Fibroblast of lung (primary cell): ENCODE measurements at places on chromosomes 5 and 9. TPM values are rescaled to one million over a fixed set of nuclear protein-coding genes. Genes with fewer than 3 reads are reported as not detected.

DNA sequence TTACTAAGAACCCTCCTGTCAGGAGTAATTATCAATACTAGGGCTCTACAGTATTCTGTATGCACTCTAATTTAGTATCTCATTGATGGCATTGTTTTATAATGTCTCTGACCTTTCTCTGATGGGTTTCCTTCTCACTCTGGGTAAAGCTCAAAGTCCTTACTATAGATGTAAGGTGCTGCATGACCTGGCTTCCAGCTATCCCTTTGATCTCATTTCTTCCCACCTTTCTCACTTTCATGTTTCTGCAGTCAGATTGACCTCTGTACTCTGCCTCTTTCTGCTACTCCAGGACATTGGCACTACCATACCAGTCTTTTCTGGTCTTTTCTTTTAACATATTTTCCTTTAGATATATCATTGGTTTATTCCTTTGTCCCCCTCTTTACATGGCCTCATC, 2332.8 kb upstream of the C9orf72 start:
- H3K4me3 ChIP-seq, result no peak overlapping the region
- H3K27me3 ChIP-seq, result no peaks in the 10 kb centered on the region
- no peaks in the 10 kb centered on the region for H3K4me1 ChIP-seq
- no peak for DNase-seq

DNA sequence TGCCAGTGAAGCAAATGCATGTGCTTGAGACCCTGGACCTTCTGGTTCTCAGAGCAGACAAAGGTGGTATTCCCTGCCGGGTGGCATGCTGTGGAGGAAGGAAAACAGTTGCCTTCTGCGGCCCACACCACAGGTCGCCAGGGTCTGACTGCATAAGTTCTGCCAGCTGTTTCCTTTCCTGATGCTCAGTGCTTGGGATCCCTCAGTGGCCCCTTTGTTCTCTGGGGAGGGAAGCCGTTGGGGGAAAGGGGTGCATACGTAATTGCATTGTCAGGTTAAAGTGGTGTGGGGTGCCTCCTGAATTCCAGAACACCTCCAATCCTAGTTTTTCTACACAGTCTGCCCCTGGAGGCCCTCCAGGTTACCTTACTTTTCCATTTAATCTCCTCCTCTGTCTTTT, 43.1 kb upstream of the SLC2A8 start:
- H3K27me3 ChIP-seq, result no peaks in the 10 kb centered on the region
- H3K27ac ChIP-seq, result no peak overlapping the region
- no peak for DNase-seq
- H3K4me3 ChIP-seq, result no peak overlapping the region

- DNase-seq, result peak; percentile 82
- peaks cover 16% of the 10 kb centered on the region for H3K4me1 ChIP-seq
- H3K27ac ChIP-seq, result peak overlapping the region; percentile 92
- no peaks in the 10 kb centered on the region for H3K27me3 ChIP-seq
- no peak overlapping the region for H3K4me3 ChIP-seq
- no peaks in the 10 kb centered on the region for H3K36me3 ChIP-seq
Measured at GRCh38 chr5:76789991-76790581, 28.7 kb upstream of the F2RL1 start.

GRCh38 chr5:178772351-178772750, 41.9 kb upstream of the ZNF354A start:
- no peaks in the 10 kb centered on the region for H3K27me3 ChIP-seq
- no peak overlapping the region for H3K4me3 ChIP-seq
- no peak for DNase-seq
- H3K36me3 ChIP-seq, result no peaks in the 10 kb centered on the region
- H3K27ac ChIP-seq, result no peak overlapping the region

DNA sequence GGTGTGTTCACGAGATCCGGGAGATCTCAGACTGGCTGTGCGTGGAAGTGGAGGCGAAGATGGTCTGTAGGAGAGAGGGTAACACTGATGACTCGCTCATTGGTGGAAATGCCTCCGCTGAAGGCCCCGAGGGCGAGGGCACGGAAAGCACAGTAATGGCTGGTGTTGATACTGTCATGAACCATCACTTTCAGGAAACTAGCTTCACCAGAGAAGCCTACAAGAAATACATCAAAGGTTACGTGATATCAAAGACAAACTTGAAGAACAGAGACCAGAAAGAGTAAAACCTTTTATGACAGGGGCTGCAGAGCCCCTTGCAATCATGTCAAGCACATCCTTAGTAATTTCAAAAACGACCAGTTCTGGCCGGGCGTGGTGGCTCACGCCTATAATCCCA, 265.7 kb downstream of the GOLPH3 start:
- H3K4me1 ChIP-seq, result no peaks in the 10 kb centered on the region
- H3K27me3 ChIP-seq, result no peaks in the 10 kb centered on the region
- H3K36me3 ChIP-seq, result no peaks in the 10 kb centered on the region
- H3K27ac ChIP-seq, result no peak overlapping the region

Gene SLC36A3
- not detected in 2 replicates for total RNA-seq

Gene KCNT1
- not detected in 2 replicates for total RNA-seq

Gene PCDHB11
- total RNA-seq, result 0.77 and 1.7 TPM in 2 replicates

Gene PRDM9
- total RNA-seq, result not detected in 2 replicates

Gene PIP5K1B
- total RNA-seq, result under 0.01 TPM in 2 replicates

Gene OLFML2A
- 30.6 and 33.7 TPM in 2 replicates for total RNA-seq

Gene OMD
- total RNA-seq, result under 0.01 and 0.17 TPM in 2 replicates
